NCI-H187 (cell line): ENCODE measurements at places on chromosomes 7 and 10.

GRCh38 chr7:1941464-1942242 lies 271.6 kb downstream of the ELFN1 start:
- DNase-seq: no peak

GRCh38 chr10:31404640-31405039 lies 85.6 kb downstream of the ZEB1 start:
- DNase-seq: no peak

DNA sequence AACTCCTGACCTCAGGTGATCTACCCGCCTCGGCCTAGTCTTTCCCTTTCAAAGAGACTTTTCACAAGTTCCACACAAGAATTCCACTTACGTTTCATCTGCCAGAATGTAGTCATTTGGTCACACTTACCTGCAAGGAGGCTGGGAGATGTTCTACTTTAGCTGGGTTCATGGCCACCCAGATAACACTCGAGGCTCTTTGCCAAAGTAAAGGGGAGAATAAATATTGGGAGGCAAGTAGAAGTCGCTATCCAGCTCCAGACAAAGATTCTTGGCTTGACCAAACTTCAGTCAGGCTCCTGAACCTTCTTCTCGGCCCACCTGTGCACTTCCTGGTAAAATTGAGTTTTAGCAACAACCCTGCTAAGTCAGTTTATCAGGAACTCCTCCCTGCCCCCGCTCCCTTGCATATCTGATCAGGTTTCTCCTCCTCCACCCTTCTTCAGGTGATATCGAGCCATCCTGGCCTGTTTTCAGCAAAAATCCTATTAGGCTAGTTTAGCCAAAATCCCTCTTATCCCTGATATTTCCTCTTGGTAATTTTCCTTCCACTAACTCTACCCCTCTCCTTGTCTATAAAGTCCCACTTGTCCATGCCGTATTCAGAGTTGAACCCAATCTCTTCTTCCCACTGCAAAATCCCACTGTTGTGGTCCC lies 25.1 kb upstream of the SAMD8 start:
- no peak for DNase-seq

DNA sequence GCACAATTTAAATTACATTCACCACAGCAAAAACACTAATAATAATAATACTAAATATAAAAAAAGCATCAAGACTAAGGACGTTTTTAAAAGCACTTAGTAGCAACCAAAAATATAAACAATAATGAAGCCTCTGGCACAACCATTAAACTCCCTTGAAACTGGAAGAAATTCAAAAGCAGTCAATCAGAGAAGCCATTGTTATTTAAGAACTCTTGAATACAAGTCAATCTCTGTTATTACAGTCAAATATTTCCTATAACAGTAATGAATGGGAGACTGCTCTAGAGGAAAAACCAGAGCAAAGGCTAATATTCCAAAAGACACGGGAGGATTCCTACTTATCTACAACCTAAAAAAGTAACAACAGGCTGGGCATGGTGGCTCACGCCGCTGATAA lies 164.2 kb downstream of the KMT2E start:
- no peak for DNase-seq

GRCh38 chr10:6916601-6917000 lies 336.5 kb upstream of the PRKCQ start:
- DNase-seq: no peak

DNA sequence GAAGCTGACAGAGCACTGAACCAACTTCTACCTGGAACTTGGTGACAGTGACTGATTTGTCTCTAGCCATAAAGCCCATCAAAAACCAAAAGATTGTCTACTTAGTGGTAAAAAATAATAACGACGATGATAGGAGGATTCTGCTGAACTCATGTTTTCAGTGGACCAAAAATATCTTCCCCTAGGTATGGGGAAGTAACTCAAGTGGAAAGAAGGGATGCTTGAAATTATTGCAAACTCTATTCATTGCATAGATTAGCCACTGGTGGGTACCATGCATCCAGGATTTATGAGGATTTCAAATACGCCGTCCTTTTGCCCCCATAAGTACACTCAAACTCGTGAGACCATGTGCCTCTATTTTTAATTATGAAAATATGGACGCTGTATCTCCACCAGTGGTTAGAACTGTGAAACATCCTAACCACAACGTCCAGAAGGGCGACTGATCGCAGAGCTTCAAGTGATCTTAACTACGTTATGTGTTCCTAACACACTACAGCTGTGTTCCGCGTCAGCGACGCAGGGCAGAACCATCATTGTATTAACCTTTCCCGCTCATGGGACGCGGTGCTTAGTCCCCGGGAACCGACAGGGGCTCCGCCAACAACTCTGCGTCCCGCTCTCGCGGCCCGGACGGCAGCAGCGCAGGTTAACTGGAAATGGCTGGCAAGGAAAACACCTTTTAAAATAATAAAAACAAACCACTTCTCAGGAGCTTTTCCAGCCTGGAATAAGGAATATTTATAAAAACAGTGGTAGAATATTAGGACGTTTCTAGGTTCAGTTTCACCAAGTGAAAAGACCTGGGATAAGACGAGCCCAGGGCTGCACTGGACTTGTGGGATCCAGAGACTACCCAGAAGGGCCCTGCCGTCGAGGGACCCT lies 776 bp downstream of the PEX1 start:
- DNase-seq: peak; percentile 43

- DNase-seq: no peak
These were observed 113.8 kb upstream of the PPP2R2D start for GRCh38 chr10:131786756-131787605.

- no peak for DNase-seq
These were observed 34.6 kb downstream of the MALSU1 start for GRCh38 chr7:23333671-23334246.

- DNase-seq: no peak
These were observed 21.4 kb downstream of the TMEM273 start for GRCh38 chr10:49166484-49167400.

- no peak for DNase-seq
These were observed 249.2 kb upstream of the HABP2 start for GRCh38 chr10:113303544-113304146.

DNA sequence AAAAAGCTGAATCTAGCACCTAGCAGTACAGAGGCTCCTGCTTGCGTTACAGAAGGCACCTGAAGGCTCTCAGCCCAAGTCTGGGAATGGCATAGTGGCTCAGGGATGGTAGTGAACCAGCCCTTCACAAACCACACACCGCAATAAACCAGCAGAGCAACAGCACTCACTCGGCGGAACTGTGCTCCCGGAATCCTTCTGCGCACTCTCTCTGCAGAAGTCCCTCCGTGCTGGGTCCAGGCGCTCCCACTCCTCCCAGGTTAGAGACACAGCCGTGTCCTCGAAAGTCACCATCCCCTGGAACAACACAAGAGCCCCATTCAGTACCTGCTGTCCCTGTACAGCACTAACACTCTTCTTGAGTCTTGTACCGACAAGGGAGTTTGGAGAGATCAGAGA lies 1.5 kb downstream of the ZNF394 start:
- no peak for DNase-seq

DNA sequence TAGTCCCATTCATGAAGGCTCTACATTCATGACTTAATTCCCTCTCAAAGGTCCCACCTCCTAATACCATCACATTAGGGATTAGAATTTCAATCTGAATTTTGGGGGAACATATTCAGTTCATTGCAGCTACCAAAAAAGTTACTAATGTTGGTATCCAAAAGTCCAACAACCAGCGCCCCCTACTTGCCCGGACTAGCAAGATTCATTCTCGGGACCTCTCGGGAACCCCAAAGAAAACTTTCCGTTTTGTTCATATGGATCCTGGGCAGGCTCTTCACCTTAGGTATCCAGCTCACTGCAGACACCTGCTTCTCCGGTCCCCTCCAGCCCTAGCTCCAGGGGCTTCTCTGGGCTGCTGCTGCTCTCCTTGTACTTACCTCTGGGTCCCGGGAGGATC lies 8.9 kb upstream of the GRK5 start:
- DNase-seq: no peak

DNA sequence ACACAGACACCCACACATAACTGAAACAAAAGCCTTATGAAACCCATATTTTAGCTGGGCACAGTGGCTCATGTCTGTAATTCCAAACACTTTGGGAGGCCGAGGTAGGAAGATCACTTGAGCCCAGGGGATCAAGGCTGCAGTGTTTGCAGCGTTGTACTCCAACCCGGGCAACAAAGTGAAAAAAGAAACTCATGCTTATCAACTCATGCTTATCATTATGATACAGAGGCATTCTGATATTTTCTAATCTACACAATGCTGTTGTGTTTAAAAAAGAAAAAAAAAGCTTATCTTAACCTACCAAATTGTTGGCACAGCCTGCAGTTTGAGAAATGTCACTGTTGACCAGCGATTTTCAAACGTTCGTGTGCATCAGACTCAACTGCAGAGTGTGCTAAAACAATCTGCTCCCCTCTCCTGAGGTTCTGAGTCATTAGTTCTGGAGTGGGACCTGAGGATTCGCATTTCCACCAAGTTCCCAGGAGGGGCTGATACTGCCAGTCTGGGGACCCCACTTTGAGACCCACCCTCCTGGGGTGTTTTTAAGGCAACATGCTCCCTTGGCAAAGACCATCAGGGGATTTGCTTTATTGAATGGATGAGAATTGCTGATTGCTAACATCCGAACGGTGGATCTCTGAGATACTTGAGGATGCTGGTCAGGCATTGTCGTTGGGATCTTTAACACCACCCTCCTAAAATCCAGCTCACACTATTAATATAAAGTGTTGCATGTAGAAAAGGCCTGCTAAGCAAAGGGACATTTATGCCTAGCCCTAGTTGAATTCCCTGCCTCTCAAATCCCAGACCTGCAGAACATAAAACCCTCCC lies 16.2 kb downstream of the CHST3 start:
- DNase-seq: no peak

DNA sequence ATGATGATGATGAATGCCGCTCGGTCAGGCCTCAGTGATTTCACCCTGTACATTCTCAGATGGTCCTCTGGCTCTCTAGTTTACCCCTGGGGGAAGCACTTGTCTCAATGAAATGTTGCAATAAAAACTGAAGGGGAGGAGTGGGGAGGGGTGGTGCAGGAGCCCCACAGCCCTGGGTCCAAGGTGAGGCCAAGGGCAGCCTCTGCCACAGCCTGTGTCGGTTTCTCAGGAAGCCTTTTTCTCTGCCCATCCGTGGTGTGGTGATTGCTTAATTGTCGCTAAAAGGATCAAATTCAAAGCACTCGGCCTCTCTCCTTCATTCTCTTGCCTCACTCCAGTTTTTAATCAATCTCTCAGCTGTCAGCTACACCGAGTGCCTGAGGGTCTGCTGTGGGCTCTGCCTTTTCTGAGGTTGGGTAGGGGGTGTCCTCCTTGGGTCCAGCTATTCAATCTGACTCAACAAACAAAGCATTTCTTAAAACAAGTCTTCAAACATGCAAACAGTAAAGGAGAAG lies 39.1 kb upstream of the HSPA12A start:
- no peak for DNase-seq

GRCh38 chr10:33355274-33355673 lies 20.8 kb upstream of the NRP1 start:
- DNase-seq: no peak

DNA sequence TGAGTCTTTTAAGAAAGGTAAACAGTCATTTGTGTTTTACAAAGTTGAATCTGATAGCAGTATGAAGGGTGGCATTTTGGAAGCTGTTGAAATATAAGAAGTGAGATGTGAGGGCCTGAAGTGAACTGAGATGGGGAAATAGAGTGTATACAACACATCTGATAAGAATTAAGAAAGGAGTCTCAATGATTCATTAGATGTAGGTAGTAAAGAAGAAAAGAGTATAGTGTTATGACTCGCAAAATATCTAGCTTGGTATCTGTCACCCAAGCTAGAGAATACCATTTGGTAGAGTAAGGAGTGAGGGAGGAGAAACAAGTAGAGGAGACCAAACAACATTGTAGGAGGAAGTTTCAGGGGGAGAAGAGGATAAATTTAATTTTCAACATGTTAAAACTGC lies 5.3 kb downstream of the PTPN12 start:
- DNase-seq: no peak

GRCh38 chr7:97006055-97006815 lies 882 bp downstream of the DLX6 start:
- peak; percentile 77 for DNase-seq

DNA sequence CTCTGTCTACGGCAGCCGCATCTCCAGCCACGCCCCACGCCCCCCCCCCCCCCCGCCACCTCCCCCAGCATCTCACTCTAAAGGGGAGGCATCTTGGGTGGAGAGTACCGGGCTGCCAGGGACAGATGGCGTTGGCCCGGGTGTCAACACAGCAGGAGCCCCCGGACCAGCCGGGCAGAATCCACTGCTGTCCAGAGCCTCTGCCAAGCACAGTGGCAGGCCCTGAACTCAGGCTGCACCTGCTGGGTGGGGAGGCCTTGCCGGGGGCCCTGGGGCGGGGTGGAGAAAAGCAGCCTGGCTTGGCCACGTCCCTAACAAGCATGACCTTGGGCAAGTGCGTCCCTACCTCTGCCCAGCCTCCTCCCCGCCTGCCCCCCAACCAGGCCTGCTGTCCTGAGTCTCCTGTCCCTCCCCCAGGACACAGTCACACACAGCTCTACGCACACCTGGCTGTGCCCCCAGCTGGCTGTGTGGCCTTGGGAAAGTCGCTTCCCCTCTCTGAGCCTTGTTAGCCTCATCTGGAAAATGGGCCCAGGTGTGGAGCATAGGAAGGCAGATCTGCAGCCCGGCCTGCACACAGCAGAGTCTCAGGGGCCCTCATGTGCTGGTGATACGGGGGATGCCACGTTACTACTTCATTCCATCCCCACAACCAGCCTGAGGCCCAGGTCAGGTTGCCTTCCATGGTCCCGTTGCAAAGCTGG lies 45.2 kb downstream of the MICALL2 start:
- no peak for DNase-seq

DNA sequence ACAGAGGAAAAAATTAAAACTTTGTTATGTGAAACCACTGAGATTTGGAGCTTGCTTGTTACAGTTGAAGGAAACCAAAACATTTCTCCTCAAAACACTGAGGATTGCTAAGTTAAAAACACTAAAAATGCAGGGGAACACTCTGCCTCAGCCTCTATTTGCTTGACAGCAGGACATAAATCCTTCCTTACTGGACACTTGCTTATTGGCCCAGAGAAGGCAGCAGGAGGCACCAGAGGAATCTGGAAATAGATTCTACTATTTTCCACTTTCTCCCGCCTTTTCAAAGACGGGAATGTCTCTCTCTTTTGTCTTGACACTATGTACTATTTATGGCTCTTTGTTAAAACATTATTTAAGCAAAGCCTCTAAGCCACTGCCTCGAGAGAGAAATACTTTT lies 67.9 kb downstream of the MTURN start:
- no peak for DNase-seq

GRCh38 chr7:29764227-29764626 lies 42.1 kb upstream of the WIPF3 start:
- no peak for DNase-seq

GRCh38 chr7:64736575-64736974 lies 57.7 kb upstream of the ZNF138 start:
- DNase-seq: no peak

DNA sequence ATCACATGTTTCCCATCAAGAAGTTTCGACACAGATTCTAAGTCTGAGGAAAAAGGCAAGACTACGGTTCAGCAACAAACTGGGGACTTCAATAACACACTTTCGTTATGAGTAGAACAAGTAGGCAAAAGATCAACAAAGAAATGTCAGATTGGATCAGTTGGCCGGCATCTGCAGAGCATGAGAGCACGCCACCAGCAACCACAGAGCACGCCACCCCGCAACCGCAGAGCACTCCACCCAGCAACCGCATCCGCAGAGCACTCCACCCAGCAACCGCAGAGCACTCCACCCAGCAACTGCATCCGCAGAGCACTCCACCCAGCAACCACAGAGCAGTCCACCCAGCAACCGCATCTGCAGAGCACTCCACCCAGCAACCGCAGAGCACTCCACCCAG lies 89.7 kb upstream of the FAM20C start:
- DNase-seq: no peak
